Stimulated activated CD4-positive, alpha-beta T cell treated with anti-CD3 and anti-CD28 coated beads, Interleukin-15, amount 100 ng/mL, for 1 hour (primary cell): ENCODE measurements at places on chromosomes 7 and 10.

DNA sequence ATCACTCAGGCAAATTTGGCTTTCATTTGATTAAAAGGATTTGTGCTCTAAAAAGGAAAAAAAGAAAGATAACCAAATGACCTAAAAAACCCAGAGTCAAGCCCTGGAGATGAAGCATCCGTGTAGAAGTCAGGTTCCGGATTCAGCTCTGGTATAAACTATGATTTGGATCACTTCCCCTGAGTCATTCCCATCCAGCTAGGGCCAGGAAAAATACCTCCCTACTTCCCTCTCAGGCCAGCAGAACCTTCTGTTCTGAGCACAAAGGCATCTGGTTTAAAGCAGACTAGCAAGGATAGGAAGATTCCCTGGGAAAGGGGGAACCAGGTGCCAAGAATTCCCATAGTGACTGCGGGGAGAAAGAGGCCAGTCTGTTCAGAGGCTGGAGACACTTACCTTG is 25.7 kb upstream of the NDST2 start:
- no peak for DNase-seq

- no peak for DNase-seq
Observed at GRCh38 chr10:58892031-58892531, 284.4 kb upstream of the PHYHIPL start.

DNA sequence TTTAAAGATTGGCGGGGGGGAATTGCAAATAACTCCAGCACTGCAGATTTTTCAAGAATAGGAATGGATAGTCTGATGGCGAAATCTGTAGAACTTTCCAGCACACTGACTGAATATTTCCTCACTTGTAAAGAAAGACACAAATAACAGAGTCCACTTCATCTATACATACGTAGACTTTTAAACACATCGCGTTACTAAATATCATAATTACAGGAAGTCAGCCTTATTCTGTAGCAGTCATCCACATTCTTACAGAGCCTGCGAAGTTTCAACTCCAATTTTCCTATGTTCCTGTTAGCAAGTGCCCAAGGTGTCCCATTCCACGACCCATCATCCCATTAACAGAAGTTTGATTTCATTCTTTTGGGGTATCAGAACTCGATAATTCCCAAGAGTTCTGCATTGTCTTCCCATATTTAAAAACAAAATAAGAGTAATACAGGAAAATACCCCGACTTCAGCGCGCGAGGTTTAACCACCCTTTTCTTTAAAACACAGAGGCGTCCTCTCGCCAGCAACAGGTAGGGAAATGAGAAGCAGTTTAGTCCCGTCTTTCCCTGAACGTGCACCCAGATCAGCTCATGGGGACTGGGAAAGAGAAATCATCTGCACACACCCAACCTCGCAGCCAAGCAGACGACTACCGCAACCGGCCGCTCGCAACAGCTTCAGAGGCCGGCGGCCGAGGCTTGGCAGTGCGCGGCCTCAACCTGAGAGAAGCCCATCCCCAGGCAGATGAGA is 880 bp downstream of the HERC4 start:
- DNase-seq: no peak

- DNase-seq: no peak
Observed at GRCh38 chr7:106166651-106167342, 54.7 kb upstream of the SYPL1 start.

DNA sequence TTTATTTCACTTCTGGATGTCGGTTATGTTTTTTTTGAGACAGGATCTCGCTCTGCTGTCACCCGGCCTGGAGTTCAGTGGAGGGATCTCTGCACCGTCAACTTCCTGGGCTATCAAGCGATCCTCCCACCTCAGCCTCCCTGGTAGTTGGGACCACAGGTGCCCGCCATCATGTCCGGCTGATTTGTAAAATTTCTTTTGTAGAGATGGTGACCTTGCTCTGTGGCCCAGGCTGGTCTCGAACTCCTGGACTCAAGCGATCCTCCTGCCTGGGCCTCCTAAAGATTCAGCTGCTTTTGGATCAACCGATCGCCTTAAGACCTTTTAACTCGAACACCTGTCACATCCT is 606 bp upstream of the RABGEF1 start:
- DNase-seq: no peak

DNA sequence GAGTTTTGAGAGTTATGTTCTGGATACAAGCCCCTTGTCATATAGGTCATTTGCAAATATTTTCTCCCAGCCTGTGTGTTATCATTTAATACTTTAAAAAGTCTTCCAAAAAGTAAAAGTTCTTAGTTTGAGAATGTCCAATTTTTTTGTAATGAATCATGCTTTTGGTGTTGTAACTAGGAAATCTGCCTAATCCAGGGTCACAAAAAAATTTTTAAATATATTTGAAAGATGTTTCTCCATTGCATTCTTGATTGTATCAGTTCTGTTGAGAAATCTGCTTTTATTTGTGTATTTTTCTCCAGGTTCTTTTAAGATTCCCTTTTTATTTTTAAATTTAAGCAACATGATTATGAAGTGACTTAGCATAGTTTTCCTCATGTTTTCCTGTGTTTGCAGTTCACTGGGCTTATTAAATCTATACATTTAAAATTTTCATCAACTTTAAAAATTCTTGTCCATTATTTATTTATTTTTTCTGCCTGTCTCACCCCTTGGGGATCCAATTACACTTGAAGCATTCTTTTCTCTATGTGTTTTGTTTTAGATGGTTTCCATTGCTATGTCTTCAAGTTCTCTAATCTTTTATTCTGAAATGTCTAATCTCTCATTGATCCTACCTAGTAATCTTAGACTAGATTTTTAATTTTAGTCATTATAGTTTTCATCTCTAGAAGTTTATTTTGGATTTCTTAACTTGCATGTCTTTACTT is 47.0 kb downstream of the CCDC71L start:
- DNase-seq: no peak

DNA sequence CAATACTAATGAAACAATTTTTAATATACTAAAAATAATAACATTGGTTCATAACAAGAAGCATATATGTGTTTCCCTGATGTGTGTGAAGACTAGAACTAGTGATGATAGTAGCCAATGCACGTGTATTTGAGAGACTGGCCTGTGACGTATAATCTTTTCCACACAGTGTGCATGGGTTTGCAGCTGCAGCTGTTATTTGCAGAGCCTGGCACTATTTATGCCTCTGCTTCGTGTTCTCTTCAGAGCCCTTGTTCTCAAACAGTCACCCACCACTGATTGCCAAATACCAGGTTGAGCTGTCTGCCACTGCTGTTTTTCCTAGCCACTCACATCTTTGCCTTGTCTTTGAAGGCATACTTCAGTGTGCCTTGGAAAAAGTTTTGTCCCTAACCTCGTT is 531.7 kb downstream of the ETV1 start:
- DNase-seq: no peak

DNA sequence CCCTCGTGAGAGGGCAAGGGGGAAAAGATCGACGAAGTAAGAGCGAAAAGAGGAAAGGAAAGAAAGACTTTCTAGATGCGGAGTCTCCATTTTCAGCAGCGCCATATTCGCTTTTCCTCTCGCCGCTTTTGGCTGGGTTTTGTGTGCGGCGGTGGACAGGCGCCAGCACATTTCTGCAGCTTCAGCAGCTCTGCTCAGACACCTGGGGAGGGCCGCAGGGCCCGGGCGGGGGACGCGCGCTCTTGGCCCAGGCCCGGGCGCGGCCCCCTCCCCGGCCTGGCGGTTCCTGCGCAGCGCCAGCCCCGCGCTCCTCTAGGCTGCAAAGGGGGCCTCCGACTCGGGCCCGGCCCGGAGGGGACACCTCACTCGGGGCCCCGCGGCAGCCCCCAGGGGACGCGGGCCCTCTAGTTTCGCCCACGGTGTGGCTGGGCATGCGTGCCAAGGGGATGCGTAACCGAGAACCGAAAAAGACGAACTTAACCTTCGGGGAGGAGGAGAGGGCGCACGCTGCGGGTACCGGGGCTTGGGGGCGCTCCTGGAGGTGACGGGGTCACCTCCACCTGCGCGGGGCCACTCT is 34.5 kb upstream of the EBLN1 start:
- peak; percentile 62 for DNase-seq

DNA sequence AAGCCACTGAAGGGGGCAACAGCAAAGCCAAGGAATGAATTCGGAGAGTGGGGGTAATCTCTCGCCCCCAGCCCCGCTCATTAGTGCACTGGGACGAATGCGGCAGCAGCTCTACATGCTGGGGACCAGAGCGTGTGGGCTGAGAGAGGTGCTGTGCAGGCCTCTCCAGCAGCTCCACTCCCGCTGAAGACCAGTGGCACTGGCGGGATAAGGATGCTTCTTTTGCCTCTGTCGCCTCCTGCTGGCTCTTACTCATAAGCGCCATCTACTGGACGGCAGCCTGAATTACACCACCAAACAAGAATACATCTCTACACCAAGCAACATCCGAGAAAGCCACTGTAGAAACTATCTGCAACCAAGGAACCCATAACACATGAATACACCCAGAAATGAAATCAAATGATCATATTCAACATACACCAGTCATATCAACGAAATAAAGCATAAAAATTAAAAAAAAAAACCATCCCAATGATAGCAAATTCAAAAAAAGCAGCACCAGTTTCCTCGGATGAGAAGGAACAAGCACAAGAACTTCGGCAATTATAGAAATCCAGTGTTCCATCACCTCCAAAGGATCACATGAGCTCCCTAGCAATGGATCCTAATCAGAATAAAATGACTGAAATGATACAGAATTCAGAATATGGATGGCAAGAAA is 79.0 kb upstream of the TMEM168 start:
- peak; percentile 25 for DNase-seq

GRCh38 chr7:55572378-55573233 is at the start of gene VOPP1:
TSS of gene VOPP1 (minus strand) at chr7:55572502. CDS start at chr7:55572324, 178 bp downstream.
- peak; percentile 27 for DNase-seq

DNA sequence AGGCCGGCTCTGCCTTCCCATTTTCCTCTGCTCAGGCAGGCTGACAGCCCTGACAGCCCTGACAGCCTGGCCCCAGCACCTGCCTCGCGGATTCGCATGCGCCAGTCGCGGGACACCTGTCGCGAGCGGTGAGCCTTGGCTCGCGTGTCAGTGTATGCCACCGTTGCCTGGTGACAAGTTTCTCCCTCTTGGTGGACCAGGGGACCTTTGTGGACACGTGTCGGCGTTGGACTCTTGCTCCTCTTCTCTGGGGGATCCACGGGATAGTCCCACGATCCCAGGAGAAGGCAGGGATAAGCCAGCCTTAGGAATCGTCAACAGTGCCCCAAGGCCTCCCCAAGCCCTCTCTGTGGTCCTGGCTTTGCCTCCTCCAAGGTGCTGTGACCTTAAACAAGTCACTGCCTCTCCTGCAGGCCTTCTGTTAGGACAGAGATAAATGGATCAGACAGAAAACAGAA is 18.1 kb upstream of the ZNF273 start:
- no peak for DNase-seq

GRCh38 chr7:120869700-120870099 is 11.8 kb upstream of the TSPAN12 start:
- DNase-seq: no peak

GRCh38 chr10:11783558-11783865 is 39.6 kb upstream of the PROSER2 start:
- DNase-seq: no peak

- DNase-seq: no peak
Observed at GRCh38 chr7:135980665-135981180, 3.6 kb upstream of the MTPN start.

DNA sequence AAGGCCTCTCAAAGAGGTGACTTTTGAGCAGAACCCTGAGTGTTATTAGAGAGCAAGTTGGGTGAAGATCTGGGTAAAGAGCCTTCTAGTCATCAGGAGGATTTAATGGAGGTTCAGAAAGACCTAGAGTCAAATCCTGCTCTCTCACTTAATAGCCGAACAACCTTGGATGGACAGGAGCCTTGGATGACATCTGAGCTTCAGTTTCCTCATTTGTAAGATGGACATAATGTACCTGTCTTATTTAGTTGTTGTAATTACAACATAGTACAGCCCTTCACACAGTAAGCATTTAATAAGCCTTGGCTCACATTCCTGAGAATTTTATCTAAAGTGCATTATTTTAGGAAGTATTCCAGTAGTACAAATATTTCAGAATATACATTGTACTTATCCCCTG is 57.0 kb downstream of the C1GALT1 start:
- DNase-seq: no peak

DNA sequence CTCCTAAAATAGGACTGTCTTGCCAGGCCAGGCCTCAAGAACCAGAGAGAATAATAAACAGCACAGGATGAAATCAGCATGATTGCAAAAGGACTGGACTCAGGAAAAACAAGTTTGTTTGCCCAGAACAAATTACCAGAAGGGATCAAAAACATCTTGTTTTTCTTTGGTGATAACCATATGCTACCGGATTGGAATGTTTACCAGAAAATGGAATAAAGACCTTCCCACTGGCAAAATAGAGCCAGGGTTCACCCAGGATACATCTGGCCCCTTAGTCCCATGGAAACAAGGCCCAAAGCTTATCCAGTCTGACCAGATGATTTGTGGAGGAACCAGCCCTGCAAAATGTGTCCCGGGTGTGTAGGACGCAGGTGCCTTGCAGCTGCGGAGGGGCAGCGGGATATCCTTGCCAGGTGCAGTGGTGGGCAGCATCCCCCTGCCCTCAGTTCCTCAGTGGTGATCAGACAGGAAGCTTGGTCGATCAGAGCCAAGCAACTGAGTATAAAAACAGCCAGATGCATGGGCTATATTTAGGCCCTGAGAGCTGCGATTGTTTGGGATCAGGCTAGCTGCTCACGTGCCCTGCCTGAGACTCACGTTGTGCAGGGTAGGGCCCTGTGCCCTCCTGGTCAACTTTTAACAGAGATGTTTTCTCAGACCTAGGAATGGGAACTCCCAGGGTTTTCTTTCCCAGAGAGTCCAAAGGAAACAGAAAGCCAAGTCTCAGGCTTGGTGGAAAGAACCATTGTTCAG is 4.6 kb upstream of the ZNF22 start:
- no peak for DNase-seq

- DNase-seq: no peak
Observed at GRCh38 chr7:8201846-8202441, 60.0 kb downstream of the ICA1 start.

- no peak for DNase-seq
Observed at GRCh38 chr7:120864141-120864900, 6.4 kb upstream of the TSPAN12 start.

DNA sequence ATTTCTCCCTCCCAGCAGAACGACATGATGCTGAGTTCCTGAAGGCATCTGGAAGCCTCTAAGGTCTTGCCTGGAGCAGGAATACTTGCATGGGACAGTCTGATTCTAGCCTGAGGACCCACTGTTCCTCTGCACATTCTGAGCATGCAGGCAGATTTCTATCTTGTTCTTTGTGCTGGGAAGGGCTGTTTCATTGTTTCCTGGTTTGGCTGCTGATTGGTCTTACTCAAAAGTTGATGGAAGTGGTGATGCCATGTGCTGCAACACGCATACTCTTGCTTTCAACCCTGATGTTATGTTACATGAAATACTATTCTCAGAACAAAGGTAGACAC is 307.0 kb downstream of the GATA3 start:
- no peak for DNase-seq

DNA sequence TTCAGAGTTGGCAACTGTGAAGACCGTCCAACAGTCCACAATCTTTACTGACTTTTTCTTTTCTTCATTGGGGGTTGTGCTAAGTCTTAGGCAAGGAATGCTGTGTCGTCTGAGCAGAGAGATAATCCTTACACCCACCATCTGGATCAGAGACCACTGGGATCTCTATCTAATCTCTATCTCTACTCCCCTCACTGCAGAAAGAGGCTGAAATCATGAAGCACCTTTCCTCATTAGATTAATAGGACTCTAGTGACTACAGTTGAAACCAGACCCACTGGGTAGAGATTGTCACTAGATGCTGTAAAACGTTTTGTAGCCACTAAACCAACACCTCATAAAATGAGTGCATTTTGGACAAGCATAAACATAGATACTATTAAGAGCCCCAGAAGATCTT is 387.4 kb upstream of the CELF2 start:
- DNase-seq: no peak
